Smooth muscle cell of the coronary artery (primary cell): ENCODE measurements at places on chromosomes 3 and 15. TPM values are rescaled to one million over a fixed set of nuclear protein-coding genes. Genes with fewer than 3 reads are reported as not detected.

Gene GOLGA6B
- not detected in 2 replicates for total RNA-seq

Gene VILL
- 5.6 and 8.9 TPM in 2 replicates for total RNA-seq

Gene ECE2
- total RNA-seq = not detected in 2 replicates

Gene SHISA5
- total RNA-seq = 88.9 and 137 TPM in 2 replicates

Gene LRTM1
- total RNA-seq = not detected in 2 replicates

Gene LNP1
- total RNA-seq = 3.5 and 3.8 TPM in 2 replicates

Gene STAB1
- total RNA-seq = 0.15 and 3.4 TPM in 2 replicates

Gene GOLGA6L7
- not detected in 2 replicates for total RNA-seq
